ENCODE measurements at places on chromosomes 2 and 18. TPM values are rescaled to one million over a fixed set of nuclear protein-coding genes. Genes with fewer than 3 reads are reported as not detected.
A peak's percentile ranks its signal among the peaks of the same experiment; 100 is the strongest.

The TMEM163 gene
- total RNA-seq = 1.1 TPM

The VWA3B gene
- not detected for total RNA-seq

The GORASP2 gene
- 54.0 TPM for total RNA-seq

The GALNT13 gene
- 0.34 TPM for total RNA-seq

The RAB17 gene
- 2.0 TPM for total RNA-seq

DNA sequence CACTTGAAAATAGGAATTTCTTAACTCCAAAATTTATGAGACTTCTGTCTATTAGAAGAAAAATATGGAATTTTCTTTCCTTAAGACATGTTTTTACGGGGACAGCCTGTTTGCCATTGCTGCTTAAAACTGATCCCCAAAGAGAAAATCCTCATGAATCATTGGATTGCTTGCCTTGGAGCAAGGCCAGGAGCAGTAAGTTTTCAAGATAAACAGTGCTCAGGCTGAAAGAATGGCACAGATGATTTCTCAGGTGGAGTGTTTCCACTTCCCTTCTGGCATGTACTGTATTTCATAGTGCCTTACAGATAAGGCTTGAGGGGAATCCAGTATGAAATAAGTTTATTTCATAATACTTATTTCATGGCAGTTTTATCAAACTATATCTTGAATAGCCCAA, 74.3 kb upstream of the MMADHC start:
- H3K27ac ChIP-seq = no peak overlapping the region
- DNase-seq = no peak
- no peaks in the 10 kb centered on the region for H3K27me3 ChIP-seq
- H3K4me1 ChIP-seq = no peaks in the 10 kb centered on the region
- H3K36me3 ChIP-seq = no peaks in the 10 kb centered on the region

- DNase-seq = no peak
- H3K4me3 ChIP-seq = no peak overlapping the region
- H3K4me1 ChIP-seq = peaks cover 79% of the 10 kb centered on the region
- no peaks in the 10 kb centered on the region for H3K36me3 ChIP-seq
- no peaks in the 10 kb centered on the region for H3K27me3 ChIP-seq
These were observed 144.1 kb downstream of the CDC42EP3 start for GRCh38 chr2:37527361-37527760.

DNA sequence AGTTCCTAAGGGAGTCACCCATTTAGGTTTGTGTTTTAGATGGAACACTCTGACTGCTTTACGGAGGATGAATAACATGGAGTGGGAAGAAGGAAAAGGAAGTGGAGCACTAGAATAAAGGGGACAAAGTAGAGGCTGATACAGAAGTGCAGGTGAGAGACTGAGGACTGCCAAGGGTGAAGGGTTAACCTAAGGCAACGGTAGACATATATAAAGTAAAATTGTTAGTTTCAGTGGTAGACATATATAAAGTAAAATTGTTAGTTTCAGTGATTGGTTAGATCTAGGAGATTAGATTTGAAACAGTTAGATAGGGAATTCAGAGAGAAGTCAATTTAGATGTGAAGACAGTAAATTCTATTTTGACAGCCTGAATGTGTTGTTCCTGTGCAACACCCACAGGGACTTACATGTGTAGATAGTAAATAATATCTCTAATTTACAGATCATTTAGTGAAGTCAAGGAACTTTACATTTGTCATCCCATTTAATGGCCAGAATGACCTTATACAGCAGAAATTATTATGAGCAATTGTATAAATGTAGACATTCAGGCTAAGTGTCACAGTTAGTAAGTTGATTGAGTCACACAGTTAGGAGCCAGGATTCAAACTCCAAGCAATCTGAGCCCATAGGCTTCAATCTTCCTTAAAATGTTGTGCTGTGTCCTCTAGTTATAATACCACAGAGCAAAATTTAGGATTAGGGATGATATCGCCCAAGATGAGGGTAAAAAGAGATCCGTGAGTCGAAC, 270.8 kb upstream of the UBE2E3 start:
- no peaks in the 10 kb centered on the region for H3K27me3 ChIP-seq
- no peaks in the 10 kb centered on the region for H3K4me1 ChIP-seq
- H3K4me3 ChIP-seq = no peak overlapping the region
- DNase-seq = no peak

DNA sequence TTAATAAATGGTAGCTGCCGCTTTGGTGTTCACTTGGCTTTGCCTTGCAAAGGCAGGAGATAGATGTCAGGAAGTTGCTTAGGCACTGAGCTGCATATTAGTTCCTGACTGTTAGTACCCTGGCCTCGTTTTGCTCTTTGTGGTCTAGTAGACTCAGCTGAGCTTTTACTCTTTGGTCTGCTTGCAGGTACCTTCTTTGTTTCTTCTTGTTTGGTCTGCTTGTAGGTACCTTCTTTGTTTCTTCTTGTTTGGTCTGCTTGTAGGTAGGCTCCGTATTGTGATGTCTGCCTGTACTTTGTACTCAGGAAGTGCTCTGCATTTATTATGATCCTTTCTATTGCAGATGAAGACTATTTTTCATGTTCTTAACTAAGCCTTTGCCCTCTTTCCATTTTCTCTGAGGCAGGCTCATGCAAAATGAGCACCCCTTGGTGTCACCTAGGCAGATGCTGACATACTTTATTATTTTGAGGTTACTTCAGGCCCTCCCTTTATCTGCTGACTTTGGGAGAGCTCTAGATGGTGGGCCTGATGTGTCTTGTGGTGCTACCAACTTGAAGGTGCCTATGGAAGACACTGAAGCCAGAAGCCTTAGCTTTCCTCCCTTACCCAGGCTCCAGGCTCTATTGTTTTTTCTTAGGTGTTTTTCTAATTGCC, 6.0 kb downstream of the RPIA start:
- H3K4me3 ChIP-seq = no peak overlapping the region
- no peak for DNase-seq
- H3K27me3 ChIP-seq = no peaks in the 10 kb centered on the region
- peaks cover 32% of the 10 kb centered on the region for H3K36me3 ChIP-seq
- H3K27ac ChIP-seq = no peak overlapping the region

- no peak overlapping the region for H3K4me3 ChIP-seq
- no peak overlapping the region for H3K27ac ChIP-seq
- no peak for DNase-seq
- peaks cover 10% of the 10 kb centered on the region for H3K4me1 ChIP-seq
These were observed 132.0 kb downstream of the SH3BP4 start for GRCh38 chr2:235083822-235084221.

GRCh38 chr18:32911660-32912284, 138.9 kb upstream of the KLHL14 start:
- H3K27ac ChIP-seq = no peak overlapping the region
- no peaks in the 10 kb centered on the region for H3K4me1 ChIP-seq
- no peak overlapping the region for H3K4me3 ChIP-seq
- H3K27me3 ChIP-seq = no peaks in the 10 kb centered on the region

DNA sequence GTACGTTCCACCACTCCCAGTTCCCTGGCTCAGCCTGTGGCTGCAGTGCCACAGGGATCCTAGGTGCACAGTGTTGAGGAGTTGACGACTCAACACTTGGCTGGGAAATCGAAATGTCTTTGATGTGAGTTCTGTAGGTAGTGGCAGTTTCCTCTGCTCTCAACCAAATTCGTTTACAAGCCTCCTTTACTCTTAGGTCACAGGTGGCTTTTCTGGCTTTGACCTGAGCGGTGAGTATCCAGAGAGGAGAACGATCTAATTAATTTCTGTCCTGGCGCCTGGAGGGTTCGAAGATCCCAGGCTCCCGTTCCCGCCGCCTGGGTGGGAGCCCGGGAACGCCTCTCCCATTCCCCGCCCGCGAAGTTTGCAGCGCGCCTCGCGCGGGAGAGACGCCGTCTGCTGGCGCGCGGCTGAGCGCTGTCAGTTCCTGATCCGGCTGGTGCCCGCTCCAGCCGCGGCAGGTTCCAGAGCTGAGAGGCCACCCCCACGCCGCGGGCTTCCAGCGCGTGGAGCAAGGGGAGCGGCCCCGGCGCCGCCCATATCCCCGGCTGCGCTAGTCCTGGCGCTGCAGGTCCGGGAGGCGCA, at the start of gene LAMA3:
Gene LAMA3, plus strand, starts transcription at position 423 of the 585 bp plus-strand sequence. CDS start 231 bp downstream, outside the sequence.
- H3K27me3 ChIP-seq = no peaks in the 10 kb centered on the region
- peak within 1 kb of the TSS; percentile 69 for H3K27ac ChIP-seq
- H3K4me3 ChIP-seq = peak within 1 kb of the TSS; percentile 68
- no peaks in the 10 kb centered on the region for H3K36me3 ChIP-seq

DNA sequence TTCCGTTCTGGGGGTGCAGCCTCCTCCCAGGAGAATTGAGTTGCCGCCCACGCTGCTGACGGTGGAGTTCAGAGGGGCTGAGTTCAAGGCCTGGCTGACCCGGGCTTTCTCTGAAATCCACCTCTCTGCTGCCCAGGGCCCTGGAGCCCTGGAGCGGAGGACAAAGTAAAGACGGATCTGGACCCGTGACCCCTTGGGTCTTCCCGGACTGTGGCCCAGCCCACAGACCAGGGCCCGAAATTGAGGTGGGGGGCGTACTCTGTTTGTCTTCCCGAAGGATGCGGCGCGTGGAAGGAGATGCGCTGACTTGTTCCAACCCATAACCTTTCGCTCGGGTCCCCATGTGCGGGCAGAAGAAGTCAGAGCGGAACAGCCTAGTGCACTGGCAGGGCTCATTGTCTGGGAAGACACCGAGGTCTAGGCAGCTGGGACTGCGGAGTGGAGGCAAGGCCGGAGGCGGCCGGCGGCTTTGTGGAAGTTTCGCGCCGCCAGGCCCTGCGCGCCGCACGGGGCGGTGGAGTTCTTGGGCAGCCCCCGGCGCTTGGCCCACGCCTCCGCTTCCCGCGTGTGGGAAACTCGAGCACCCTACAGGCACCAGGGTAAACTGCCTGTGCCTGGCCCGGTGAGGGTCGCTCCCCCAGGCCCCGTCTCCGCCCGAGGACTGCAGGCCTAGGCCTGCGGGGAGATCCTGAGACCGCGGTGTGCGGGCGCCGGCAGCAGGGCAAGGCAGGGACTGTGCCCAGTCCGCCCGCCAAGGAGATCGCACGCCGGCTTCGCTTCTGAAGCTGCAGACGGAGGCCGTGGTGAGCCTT, 9.8 kb downstream of the POU3F3 start:
- H3K36me3 ChIP-seq = no peaks in the 10 kb centered on the region
- H3K27ac ChIP-seq = no peak overlapping the region
- H3K4me3 ChIP-seq = no peak overlapping the region
- DNase-seq = no peak

GRCh38 chr2:67599561-67599960, 202.4 kb downstream of the ETAA1 start:
- H3K27ac ChIP-seq = no peak overlapping the region
- H3K4me1 ChIP-seq = no peaks in the 10 kb centered on the region
- no peak overlapping the region for H3K4me3 ChIP-seq
- H3K27me3 ChIP-seq = no peaks in the 10 kb centered on the region

DNA sequence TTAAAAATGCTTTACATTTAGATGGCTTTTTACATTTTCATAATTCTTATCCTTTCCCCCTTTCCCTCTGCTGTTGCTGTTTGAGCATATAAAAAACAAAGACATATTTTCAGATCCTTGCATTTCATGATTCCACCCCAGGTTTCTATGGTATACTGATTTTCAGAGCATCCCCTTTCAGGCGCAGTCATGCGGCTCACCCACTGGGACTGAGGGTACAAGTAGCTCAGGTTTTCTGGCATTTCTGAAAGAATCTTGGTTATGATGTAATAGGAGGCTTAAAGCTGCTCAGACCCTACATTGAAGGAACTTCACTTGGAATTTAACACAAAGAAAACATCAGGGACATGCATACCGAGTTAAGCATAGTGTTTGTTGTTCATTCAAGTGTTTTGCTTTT, 310.8 kb downstream of the ETAA1 start:
- H3K4me3 ChIP-seq = no peak overlapping the region
- H3K27ac ChIP-seq = no peak overlapping the region
- no peaks in the 10 kb centered on the region for H3K27me3 ChIP-seq

DNA sequence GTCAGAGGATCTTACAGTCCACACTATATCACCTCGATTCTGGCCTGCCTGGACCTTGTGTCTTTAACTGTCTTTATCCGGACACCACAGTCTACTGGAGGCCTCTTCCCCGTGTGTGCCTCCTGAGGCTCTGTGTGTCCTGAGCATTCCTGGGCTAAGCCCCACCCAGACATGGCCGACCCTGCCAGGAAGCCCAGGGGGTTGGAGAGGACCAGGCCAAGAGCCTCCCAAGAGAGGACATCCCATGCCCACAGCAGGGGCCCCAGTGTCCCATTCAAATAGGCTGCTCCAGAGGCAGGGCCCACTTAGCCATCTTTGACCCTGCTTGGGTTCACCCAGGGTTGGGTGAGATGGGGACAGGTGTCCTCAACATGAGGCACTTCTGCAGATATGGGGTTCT, 84.7 kb upstream of the OTOS start:
- no peaks in the 10 kb centered on the region for H3K36me3 ChIP-seq
- H3K27me3 ChIP-seq = no peaks in the 10 kb centered on the region
- H3K4me3 ChIP-seq = no peak overlapping the region
- no peak for DNase-seq
- H3K27ac ChIP-seq = no peak overlapping the region
- no peaks in the 10 kb centered on the region for H3K4me1 ChIP-seq

GRCh38 chr18:697800-698199, 14.6 kb downstream of the ENOSF1 start:
- H3K36me3 ChIP-seq = peaks cover 4% of the 10 kb centered on the region
- H3K27me3 ChIP-seq = no peaks in the 10 kb centered on the region
- no peak overlapping the region for H3K27ac ChIP-seq
- H3K4me1 ChIP-seq = no peaks in the 10 kb centered on the region
- H3K4me3 ChIP-seq = no peak overlapping the region

DNA sequence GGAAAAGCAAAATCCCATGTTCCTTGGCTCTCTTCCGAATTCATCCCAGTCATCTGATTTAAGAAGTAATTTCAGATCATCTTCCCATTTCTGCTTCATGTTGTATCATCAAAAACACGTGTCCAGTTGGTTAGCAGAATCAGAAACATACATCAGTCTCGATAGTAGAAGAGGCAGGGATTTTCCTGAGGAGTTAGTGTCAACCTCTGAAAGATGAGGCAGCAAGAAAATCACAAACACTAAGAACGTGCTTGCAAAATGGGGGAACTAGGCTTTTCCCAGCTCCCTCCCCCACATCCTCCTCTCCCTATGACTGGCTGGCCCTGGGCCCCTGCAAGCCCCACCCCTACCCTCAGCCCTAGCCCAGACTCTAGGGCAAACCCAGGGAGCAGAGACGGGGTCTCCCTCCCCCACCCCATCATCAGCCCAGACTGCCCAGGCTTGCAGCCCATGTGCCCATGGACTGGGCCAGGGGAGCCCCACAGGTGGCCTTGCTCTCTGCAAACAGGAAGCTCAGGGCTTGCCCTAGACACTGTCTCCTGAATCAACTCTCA, 161.0 kb upstream of the ID2 start:
- H3K4me1 ChIP-seq = peaks cover 12% of the 10 kb centered on the region
- H3K4me3 ChIP-seq = no peak overlapping the region
- no peaks in the 10 kb centered on the region for H3K36me3 ChIP-seq
- no peaks in the 10 kb centered on the region for H3K27me3 ChIP-seq
- no peak overlapping the region for H3K27ac ChIP-seq
- no peak for DNase-seq

- no peaks in the 10 kb centered on the region for H3K4me1 ChIP-seq
- DNase-seq = no peak
These were observed 9.8 kb downstream of the STEAP3 start for GRCh38 chr2:119233326-119234020.

- no peaks in the 10 kb centered on the region for H3K4me1 ChIP-seq
- no peak overlapping the region for H3K27ac ChIP-seq
- no peak for DNase-seq
- no peaks in the 10 kb centered on the region for H3K27me3 ChIP-seq
- H3K4me3 ChIP-seq = no peak overlapping the region
These were observed 192.6 kb upstream of the HDAC4 start for GRCh38 chr2:239593455-239593854.

Measured in esophagus muscularis mucosa (tissue), 4 donors.